ENCODE measurements at places on chromosomes 7 and 10. TPM values are rescaled to one million over a fixed set of nuclear protein-coding genes. Genes with fewer than 3 reads are reported as not detected.

DNA sequence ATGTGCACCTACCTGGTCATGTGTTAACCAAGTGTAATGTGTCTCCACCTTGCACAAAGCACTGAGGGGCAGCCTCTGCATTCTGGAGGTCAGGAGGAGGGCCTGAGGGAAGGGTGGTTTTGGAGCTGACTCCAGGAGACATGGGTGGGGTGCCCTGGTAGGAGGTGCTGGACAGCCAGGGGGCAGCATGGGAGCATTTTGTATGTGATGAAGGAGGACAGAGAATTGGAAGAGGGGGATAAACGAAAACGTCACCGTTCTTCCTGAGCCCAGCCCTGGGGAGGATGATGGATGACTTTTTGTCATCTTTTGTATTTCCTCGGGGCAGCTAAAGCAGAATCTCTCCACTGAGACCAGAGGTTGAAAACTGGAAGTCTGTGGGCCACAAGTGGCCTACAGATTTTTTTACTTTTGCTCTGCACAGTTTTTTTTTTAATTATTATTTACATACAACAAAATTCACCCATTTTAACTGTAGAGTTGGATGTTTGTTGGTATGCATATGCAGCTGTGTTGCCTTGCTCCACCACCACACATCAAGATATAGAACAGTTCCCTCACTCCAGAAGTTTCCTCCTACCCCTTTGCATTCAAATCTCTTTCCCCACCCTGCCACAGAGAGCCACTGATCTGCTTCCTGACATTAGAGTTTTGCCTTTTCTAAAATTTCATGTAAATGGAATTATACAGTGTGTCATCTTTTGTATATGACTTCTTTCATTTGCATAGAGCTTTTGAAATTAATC, 242.5 kb downstream of the VTI1A start:
- H3K27ac ChIP-seq, result no peak overlapping the region
- peaks cover 28% of the 10 kb centered on the region for H3K4me1 ChIP-seq
- no peak overlapping the region for H3K4me3 ChIP-seq
- H3K36me3 ChIP-seq, result no peaks in the 10 kb centered on the region

DNA sequence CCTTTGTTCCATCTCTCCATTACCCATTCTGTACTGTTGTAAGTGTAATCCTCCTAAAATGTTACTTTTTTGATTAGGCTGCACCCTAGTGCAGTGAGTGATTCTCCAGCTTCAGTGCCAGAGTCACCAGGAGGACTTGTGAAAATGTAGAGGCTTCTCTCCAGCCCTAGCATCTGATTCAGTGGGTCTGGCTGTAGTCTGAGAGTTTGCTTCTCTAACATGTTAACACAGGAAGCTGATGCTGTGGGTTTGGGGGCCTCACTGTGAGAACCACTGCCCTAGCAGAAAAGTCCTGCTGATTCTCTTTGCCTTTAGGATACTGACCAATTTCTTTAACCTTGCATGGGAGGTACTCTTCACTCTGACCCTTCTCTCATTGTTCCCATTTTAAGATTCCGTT, 24.4 kb downstream of the CSGALNACT2 start:
- no peaks in the 10 kb centered on the region for H3K4me1 ChIP-seq
- H3K27ac ChIP-seq, result no peak overlapping the region
- no peaks in the 10 kb centered on the region for H3K27me3 ChIP-seq

DNA sequence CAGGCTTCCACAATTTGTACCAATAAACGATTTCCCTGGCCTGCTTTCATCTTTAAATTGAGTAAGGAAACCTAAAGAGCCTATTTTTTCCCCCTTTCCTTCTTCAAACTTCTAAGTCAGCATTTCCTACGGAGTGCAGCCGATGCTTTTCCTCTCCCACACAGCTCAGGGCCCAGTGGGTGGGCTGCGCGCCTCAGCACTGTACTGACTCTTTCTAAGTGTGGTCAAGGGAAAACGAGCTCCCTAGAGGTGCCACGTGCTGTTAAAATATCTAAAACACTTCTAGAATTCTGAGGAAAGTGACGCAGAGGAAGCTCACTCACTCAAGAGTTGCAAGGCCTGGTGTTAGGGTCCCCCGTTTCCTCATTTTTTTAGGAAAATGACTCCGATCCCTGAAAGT, 29.0 kb downstream of the STEAP1B start:
- no peaks in the 10 kb centered on the region for H3K4me1 ChIP-seq
- no peak overlapping the region for H3K4me3 ChIP-seq
- H3K36me3 ChIP-seq, result no peaks in the 10 kb centered on the region
- DNase-seq, result no peak
- H3K27me3 ChIP-seq, result no peaks in the 10 kb centered on the region

DNA sequence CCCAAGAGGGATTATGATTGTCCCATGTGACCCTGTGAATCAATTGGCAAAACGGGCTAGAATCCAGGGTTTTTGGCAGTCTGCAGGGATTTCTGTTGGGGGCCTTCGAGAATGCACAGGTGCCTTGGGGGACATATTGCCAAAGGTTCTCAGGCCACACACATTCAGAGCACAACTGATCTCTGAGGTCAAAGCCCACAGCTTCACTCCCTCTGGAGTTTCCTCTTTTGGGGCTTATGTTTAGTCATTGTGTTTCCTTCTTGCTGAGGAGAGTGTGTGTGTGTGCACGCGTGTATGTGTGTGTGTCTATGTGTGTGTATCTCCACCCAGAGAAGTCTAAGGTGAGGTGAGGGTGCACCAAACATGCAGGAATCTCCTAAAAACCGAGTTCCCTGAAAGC, 8.8 kb downstream of the PPIF start:
- H3K27me3 ChIP-seq, result no peaks in the 10 kb centered on the region
- no peak overlapping the region for H3K4me3 ChIP-seq
- H3K27ac ChIP-seq, result no peak overlapping the region
- DNase-seq, result no peak
- no peaks in the 10 kb centered on the region for H3K36me3 ChIP-seq

Gene IL2RA
- polyA plus RNA-seq, result not detected

DNA sequence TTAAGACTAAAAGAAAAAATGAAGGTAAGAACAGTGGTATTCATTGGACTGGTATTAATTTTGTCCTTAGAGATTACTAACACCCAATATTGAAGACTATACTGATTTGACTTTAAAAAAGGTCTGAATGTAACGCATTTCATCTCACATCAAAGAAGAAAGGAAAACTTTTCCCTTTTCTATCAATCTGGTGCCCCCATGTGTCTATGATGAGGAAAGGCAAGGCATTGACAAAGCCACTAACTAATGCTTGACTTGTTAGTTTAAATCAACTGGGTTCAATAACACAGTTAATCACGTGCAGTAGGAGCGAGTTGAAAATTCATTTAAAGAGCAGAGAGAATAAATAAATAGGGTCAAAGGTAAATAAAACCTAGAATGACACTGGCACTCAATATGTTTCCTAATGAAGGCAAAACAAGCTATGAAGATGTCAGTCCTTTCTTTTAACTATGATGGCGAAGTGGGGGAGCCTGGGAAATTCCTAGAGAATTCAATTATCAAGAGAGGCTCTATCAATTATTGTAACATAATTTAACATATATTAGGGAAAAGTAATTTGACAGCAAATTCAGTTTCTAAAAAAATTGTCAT, 180.9 kb downstream of the ANK3 start:
- no peaks in the 10 kb centered on the region for H3K27me3 ChIP-seq
- H3K36me3 ChIP-seq, result no peaks in the 10 kb centered on the region
- peak; percentile 83 for DNase-seq
- no peak overlapping the region for H3K4me3 ChIP-seq

- no peak overlapping the region for H3K27ac ChIP-seq
- DNase-seq, result no peak
- H3K27me3 ChIP-seq, result no peaks in the 10 kb centered on the region
- H3K4me1 ChIP-seq, result peaks cover 30% of the 10 kb centered on the region
Measured at GRCh38 chr7:51077316-51077986, 239.2 kb downstream of the COBL start.

GRCh38 chr10:24857031-24857725, 95.2 kb downstream of the PRTFDC1 start:
- H3K4me1 ChIP-seq, result peaks cover 18% of the 10 kb centered on the region
- DNase-seq, result no peak
- no peak overlapping the region for H3K27ac ChIP-seq
- no peaks in the 10 kb centered on the region for H3K27me3 ChIP-seq
- H3K36me3 ChIP-seq, result no peaks in the 10 kb centered on the region

DNA sequence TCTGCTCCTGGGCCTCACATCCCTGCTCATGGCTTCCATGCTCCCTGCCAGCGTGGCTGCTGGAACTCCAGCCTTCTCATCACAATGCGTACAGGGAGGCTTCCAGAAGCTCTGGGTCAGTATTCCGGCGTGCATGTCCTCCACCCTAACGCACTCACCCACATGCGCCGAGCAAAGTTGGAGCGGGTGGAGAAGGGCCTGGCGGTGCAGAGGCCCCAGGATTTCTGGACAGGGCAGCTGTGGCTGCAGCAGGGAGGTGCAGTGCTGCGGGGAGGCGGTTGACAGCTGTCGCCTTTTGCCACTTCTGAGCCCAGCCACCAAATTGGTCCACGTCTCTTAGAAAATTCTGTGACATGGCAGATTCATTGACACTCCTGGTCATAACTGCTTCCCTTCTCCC, 33.6 kb upstream of the FAM20C start:
- no peaks in the 10 kb centered on the region for H3K36me3 ChIP-seq
- DNase-seq, result no peak
- H3K4me1 ChIP-seq, result peaks cover 3% of the 10 kb centered on the region
- no peak overlapping the region for H3K27ac ChIP-seq

GRCh38 chr10:129899276-129900130, 64.6 kb downstream of the EBF3 start:
- no peaks in the 10 kb centered on the region for H3K36me3 ChIP-seq
- no peak overlapping the region for H3K4me3 ChIP-seq

Gene EVX1
- polyA plus RNA-seq, result not detected

- H3K27me3 ChIP-seq, result peaks cover 65% of the 10 kb centered on the region
- H3K27ac ChIP-seq, result no peak overlapping the region
- peak; percentile 74 for DNase-seq
- H3K4me3 ChIP-seq, result peak overlapping the region; percentile 76
Measured at GRCh38 chr7:128909625-128910568, 612 bp downstream of the KCP start.

GRCh38 chr7:69422574-69422985, 175.7 kb upstream of the AUTS2 start:
- no peaks in the 10 kb centered on the region for H3K4me1 ChIP-seq
- H3K4me3 ChIP-seq, result no peak overlapping the region
- no peaks in the 10 kb centered on the region for H3K36me3 ChIP-seq

Gene C10orf62
- not detected for polyA plus RNA-seq

DNA sequence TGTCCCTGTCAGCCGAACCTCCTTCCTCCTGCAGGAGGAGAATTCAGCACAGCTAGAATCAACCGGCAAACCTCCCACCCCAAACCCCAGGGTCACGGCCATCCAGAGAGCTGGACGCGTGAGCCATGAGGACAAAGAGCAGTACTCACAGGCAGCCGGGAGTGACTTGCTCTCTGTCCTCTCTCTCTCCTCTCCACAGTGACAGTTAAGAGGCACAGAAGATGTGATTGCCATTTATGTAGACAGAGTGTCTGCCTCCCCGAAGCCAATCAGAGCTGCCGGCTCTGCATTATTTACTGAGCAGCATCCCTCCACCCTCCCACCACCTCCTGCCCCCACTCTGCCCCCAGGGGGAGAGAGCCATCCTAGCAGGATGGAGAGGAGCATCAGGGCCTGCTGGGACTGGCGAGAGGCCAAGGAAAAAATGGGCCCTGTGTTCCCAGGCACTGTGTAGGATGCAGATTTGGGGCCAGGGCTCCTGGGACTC, 4.3 kb downstream of the DDC start:
- DNase-seq, result peak; percentile 30
- no peaks in the 10 kb centered on the region for H3K27me3 ChIP-seq
- H3K4me1 ChIP-seq, result no peaks in the 10 kb centered on the region
- H3K27ac ChIP-seq, result no peak overlapping the region
- no peak overlapping the region for H3K4me3 ChIP-seq

Gene JCAD
- 0.78 TPM for polyA plus RNA-seq

DNA sequence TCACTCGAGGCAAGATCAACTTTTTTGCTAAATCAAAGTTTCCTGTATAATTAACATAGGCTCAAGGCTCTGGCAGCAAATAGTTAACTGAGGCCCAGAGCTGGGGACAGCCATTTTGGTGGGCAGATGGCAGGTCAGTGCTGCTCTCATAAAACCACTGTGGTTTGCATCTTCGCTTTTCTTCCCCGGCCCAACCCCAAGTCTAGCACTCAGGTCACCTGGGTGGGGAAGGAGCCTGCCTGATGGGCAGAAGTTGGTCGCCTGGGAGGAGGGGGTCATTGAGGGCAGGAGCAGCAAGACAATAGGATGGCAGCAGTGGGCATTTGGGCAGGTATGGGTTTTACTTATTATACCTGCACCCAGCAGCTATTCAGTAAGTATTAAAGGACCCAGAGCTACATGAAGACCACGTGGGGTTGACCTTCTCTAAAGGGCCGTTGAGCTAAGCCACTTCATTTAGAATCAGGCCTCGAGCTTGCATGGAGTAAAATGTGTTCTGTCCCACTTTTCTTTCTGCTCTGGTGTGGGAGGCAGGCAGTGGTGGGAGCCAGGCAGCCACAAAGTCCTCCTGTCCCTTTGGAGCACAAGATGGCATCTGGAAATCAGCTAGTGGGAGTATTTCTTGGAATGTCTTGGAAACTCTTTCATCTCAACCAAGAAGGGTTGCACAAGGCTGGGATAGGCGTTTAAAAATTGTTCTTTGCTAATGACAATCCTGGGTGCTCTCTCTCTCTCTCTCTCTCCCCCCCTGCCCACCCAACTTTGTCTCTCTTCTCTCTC, 133.4 kb downstream of the SPAG6 start:
- DNase-seq, result no peak
- no peak overlapping the region for H3K27ac ChIP-seq
- H3K4me1 ChIP-seq, result peaks cover 35% of the 10 kb centered on the region
- no peaks in the 10 kb centered on the region for H3K36me3 ChIP-seq
- peaks cover 88% of the 10 kb centered on the region for H3K27me3 ChIP-seq

Gene C7orf33
- not detected for polyA plus RNA-seq

Gene LRRN3
- 0.31 TPM for polyA plus RNA-seq

DNA sequence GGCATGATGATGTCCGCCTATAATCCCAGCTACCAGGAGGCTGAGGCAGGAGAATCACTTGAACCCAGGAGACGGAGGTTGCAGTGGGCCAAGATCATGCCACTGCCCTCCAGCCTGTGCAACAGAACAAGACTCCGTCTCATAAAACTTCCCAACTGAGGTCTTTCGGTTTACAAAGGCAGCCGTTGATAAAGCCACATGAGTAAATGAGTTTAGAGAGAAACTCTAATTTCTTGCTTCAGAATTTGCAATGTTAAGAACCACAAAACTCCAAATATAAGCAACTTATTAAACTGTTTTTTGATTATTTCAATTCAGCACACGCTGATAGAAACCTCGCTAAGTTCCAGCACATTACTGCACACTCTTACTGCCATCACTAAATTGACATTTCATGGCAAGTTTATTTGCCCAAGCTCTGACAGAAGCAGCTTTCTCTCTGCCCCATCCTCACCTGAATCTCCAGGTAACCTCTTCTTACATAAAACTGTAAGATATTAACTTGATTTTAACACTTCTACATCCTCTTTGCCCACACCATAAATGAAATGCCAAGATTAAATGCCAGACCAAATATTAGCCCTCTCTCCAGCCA, 67.7 kb downstream of the FGFR2 start:
- no peak overlapping the region for H3K4me3 ChIP-seq
- peaks cover 40% of the 10 kb centered on the region for H3K4me1 ChIP-seq
- H3K36me3 ChIP-seq, result peaks cover 23% of the 10 kb centered on the region

- no peaks in the 10 kb centered on the region for H3K4me1 ChIP-seq
- no peaks in the 10 kb centered on the region for H3K36me3 ChIP-seq
- H3K27ac ChIP-seq, result no peak overlapping the region
- no peaks in the 10 kb centered on the region for H3K27me3 ChIP-seq
- no peak overlapping the region for H3K4me3 ChIP-seq
Measured at GRCh38 chr7:12653110-12653509, 34.3 kb upstream of the ARL4A start.

GRCh38 chr7:16729541-16729940, 24.0 kb upstream of the TSPAN13 start:
- H3K36me3 ChIP-seq, result no peaks in the 10 kb centered on the region
- H3K27ac ChIP-seq, result no peak overlapping the region
- no peak overlapping the region for H3K4me3 ChIP-seq
- DNase-seq, result no peak
